SW480 (cell line): ENCODE measurements at places on chromosomes 5 and 9.
A peak's percentile ranks its signal among the peaks of the same experiment; 100 is the strongest.

GRCh38 chr5:107247427-107247826 lies 423.3 kb downstream of the EFNA5 start:
- DNase-seq: no peak

- peak; percentile 46 for DNase-seq
These were observed 15.3 kb downstream of the GCNT4 start for GRCh38 chr5:75037106-75037505.

- DNase-seq: no peak
These were observed 4.1 kb upstream of the APC start for GRCh38 chr5:112733586-112733985.

- no peak for DNase-seq
These were observed 15.1 kb upstream of the ACSL6 start for GRCh38 chr5:132026516-132027008.

- DNase-seq: no peak
These were observed 521.9 kb downstream of the BNC2 start for GRCh38 chr9:16348531-16348930.

- DNase-seq: no peak
These were observed 15.2 kb downstream of the OR1B1 start for GRCh38 chr9:122642226-122642625.

DNA sequence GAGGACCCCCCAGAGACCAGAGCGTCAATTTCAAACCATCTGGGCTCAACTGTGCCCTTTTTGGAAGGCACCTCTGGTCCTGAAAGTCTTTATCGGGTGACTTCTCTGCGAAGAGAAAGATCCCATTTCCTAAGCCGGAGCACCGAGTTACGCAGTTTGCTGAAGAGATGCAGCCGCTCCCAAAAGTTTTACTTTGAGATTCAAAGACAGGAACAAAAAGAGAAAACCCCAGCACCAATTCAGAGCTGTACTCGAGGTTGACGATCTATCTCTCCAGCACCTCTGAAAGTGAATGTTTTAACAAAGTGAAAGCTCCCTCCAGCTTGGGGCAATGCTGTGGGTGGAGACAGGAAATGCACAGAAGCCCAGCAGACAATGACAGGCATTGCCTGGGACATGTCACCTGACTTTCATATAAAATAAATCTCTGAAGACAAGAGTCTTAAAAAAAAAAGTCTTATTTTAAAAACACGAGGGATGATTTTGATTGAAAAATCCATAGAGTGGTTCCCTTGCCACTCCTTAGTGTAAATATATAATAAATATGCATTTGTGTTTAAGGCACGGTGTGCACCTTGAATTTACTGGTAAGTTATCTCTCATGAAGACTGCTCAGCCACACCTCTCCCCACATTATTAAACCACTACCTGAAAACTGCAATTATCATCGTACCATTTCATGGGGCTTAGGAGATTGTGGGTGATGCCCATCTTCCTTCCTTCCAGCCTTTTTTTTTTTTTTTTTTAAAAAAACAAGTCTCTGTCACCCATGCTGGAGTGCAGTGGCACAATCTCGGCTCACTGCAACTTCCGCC lies 79.9 kb downstream of the FNBP1 start:
- DNase-seq: peak; percentile 64

GRCh38 chr9:127977884-127978647 lies 2.7 kb downstream of the EEIG1 start:
- DNase-seq: peak; percentile 52

DNA sequence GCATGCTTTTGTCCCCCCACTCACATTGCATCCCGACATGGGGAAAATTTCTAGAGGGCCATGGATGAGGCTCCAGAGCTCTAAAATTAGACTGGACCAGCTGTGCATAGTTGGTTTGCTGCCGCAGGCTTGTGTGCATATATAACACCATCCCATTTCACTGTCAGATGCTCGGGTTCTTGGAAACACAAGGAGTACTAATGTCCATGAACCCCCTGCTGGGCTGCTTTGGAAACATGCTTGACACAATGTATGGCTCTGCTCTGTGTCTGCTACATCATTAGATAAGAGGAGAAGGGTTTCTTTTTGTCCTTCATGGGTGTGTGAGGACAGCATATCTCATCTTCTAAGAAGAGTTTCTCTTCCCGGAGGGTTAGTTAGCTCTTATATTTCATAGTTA lies 292.1 kb upstream of the RORB start:
- DNase-seq: no peak

DNA sequence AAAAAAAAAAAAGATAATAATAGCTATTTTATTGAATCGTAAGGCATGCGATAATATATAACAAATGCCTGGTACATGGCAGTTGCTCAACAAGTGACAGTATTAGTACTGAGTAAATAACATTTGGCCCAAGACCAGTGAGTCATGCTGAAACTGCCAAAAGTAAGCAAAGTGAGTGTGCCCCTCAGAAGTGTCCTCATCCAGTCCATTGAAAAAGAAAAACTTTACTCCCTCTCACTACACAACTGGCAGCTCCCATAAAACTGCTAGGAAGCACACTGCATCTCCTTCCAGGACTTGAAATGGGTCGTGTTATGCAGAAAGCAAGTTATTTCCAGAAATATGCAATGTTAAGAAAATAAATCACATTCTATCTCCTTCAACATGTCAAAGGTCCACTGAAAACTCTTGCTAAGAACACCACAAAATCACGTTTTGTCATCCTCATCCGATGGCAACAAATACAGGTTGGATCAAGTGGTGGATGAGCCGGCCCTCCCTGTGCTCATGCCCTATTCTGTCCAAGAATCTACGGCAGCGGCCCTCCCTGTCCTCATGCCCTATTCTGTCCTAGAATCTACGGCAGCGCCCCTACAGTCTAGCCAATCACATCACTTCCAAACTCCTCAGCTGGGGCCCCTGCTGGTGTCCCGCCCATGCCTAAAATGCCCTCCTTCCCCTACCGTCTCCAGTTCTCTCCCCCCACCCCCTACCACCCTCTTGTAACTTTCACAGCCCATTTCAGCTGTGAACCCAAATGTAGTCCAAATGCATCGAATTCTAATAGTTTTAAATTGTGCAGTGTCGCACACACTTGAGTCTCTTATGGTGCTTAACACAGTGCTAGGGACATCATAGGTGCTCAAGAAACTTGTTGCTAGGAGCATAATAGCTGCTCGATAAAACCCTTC lies 12.5 kb downstream of the PTCH1 start:
- peak; percentile 29 for DNase-seq

DNA sequence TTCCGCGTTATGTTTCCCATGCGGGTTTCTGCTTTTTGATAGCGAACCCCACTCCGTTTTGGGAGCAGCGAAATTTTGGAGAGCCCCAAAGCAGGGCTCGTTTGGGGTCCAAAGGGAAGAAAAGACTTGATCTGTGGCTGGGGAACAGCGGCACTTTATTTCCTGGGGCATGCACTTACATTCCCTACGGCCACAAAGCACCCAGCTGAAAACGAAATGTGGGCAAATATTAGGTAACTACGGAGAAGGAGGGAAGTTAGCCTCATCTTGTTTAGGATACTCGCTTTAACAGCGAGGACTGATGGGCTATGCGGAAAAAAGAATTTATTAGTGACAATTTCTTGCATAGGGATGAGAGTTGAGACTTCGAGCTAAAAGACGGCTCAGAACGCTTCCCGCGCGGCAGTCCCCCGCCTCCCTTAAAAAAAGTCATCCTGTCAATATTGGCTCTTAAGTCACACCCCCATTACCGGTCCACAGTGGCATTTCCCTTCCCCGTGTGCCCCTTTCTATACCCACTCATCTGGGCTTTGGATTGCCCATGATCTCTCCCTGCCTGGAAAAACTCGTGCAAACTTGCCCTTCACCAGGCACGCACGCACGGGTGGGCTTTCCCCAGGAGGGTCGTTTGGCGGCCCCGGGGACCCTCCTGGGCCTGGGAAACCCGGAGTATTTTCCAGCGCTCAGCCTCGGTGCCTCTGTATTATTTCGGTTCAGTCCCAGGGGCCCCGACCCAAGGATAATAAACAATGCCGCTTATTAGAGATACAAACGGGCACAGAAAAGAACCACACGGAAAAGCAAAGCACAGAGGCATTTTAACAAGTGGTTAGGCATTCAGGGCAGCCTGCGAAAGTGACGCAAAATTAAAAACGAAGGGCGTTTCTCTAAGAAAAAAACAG lies 35.8 kb upstream of the NFIB start:
- no peak for DNase-seq

GRCh38 chr9:21831841-21832509 lies 29.5 kb downstream of the MTAP start:
- DNase-seq: no peak

GRCh38 chr5:78783434-78784130 lies 135.0 kb upstream of the LHFPL2 start:
- no peak for DNase-seq

- DNase-seq: no peak
These were observed 252.7 kb upstream of the GRIA1 start for GRCh38 chr5:153237671-153238332.

- DNase-seq: no peak
These were observed 233.7 kb downstream of the ARHGEF28 start for GRCh38 chr5:73859696-73860095.

- DNase-seq: no peak
These were observed 134.4 kb upstream of the IER5L start for GRCh38 chr9:129312251-129313122.

DNA sequence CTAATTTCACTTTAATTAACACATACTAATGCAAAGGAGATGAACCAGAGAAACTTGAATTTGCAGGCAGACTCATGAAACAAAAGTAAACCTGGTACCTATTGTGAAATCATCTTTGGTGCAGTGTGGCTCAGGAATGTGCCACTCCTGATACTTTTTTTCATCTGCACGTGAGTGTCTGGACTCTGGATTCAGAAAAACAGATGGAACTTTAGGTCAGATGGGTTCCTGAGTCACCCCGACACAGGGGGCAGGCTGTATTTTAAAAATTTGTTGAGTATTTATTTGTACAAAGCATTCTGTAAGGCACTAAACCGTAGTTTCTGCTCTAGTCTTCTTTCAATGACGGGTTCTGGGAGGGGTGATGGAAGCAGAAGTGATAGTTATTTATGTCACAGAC lies 52.2 kb upstream of the TUT7 start:
- DNase-seq: no peak

DNA sequence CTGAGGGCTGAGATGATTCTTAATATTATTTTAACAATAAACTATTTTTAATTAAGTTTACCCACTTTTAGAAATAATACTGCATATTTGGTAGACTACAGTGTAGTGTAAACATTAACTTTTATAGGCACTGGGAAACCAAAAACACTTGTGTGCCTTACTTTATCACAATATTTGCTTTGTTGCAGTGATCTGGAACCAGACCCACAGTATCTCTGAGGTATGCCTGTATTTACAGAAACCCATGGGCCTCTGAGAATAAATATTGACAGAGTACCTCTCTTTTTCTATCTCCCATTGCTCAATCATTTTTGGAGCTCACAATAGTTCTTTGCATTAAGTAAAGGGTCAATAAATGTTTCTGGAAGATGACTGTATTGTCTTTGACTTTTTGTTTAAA lies 73.3 kb downstream of the SLCO4C1 start:
- DNase-seq: no peak

- peak; percentile 14 for DNase-seq
These were observed 164.8 kb downstream of the EFNA5 start for GRCh38 chr5:107505763-107506534.

- no peak for DNase-seq
These were observed 3.3 kb downstream of the CYFIP2 start for GRCh38 chr5:157269165-157269671.

DNA sequence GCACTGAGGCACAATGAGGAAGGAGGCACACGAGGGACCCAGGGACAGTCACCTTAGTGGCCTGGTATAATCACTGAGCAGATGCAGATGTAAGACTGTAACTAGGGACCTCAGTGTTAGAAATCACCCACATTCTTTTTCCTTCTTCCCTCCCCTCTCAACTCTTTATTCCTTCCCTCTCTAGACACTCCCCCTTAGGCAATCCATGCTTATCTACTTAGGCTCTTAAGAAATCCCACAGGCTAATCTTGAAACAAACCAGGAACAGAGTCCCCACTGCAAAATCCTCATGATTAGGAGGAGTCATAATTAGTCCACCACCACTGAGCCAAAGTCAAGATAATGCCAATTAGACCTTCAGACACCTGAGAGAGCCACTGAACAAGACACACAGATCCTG lies 84.7 kb downstream of the ELAVL2 start:
- DNase-seq: no peak

- DNase-seq: no peak
These were observed 23.1 kb downstream of the FGFR4 start for GRCh38 chr5:177109810-177110209.

DNA sequence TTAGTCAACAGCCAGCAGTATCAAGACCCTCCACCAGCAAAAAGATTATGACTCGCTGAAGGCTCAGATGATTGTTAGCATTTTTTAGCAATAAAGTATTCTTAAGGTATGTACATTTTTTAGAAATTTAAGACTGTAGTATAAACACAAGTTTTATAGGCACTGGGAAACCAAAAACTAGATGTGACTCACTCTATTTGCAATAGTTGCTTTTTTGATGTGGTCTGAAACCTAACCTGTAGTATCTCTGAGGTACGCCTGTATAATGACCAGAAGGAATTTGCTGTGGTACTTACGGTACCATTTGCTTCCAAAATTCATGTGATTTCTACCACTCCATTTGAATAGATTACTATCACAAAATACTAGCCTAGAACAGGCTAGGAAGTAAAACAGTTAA lies 60.8 kb downstream of the WDR41 start:
- peak; percentile 77 for DNase-seq

GRCh38 chr5:8383616-8384015 lies 514.7 kb downstream of the MTRR start:
- DNase-seq: no peak

DNA sequence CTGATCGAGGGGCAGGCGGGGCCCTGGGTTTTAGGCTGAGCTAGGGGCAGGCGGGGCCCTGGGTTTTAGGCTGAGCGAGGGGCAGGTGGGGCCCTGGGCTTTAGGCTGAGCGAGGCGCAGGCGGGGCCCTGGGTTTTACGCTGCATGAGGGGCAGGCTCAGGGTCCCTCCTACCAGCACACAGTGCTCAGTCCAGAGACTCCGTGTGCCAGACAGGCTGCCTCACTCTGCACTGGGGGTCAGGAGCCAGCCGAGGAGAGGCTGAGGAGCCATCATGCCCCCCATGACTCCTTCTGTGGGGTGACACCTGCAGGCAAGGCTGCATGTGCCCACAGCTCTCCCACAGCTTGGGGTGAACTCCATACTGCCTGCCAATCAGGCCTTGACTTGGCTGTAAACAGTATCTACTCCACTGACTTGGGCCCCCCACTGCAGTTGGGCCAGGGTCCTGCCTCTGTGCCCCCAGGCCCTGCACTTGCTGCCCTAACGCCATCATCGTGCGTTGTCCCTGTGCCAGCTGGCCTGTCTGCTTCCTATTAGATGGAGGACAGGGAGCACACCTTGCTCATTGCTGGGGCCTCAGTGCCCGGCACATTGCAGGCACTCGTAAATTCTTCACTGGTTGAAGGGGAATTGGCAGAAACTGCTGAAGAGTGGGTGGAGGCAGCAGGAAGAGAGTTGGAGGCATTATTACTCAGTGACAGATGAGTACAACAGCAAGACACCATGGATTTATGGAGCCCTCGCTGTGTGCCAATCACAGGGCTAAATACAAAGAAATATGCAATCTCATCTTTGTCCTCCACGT lies 78.6 kb downstream of the AMBP start:
- DNase-seq: no peak
